Fibroblast of skin of left biceps (primary cell): ENCODE measurements at places on chromosomes 5 and 9.

- no peak for DNase-seq
Measured at GRCh38 chr9:22158927-22159346, 149.8 kb upstream of the CDKN2B start.

- DNase-seq: no peak
Measured at GRCh38 chr5:41863871-41864486, 6.2 kb downstream of the OXCT1 start.

GRCh38 chr9:98132806-98133631, 14.0 kb upstream of the TRIM14 start:
- DNase-seq: no peak

GRCh38 chr9:108207561-108208165, 648.1 kb downstream of the ACTL7B start:
- DNase-seq: peak; percentile 86

GRCh38 chr9:113646946-113647914, 183.7 kb downstream of the RGS3 start:
- no peak for DNase-seq

DNA sequence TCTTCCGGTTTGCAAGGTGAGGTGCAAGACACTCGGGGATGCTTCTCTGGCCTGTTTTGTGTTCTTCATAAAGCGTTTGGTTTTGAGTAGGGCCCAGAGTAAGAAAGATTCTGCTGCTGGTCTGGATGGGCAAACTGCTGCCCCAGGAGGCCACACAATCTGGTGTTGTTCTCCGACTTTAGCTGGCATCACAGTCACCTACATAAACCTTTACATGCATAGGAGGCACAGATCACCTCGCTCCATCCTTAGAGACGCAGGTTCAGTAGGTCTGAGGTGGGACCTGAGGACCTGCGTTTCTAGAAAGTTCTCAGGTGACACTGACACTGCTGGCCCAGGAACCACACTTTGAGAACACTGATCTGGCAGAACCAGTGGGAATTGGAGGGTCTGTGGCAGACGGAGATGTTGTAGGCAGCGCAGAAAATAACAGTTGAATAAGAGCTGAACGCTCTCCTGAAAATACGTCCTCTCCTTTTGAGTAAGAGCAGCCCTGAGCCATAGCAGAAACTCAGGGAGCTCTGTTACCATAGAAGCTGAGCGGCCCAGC, 3.9 kb upstream of the SLC6A3 start:
- DNase-seq: no peak

DNA sequence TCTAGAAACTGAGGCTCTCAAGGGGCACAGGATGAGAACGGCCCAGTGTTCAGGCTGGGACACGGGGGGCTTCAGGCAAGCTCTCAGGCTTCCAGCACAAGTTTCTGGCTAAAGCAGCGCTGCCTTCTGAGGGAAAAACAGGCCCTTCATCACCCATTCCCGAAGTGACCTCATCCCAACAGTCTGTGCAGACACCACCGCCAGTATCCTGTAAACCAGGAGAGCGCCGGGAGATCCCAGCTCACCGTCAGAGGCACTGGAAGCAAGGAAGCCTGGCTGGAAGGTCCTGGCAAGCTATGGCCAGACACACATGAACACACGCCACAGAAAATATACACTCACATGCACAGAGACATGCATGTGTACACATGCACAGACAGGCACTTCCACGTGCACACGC, 8.8 kb downstream of the SLC12A7 start:
- no peak for DNase-seq
